Immature natural killer cell (primary cell): ENCODE measurements at places on chromosomes 13 and 19.

GRCh38 chr13:48184260-48184659 lies 48.7 kb upstream of the ITM2B start:
- no peak for DNase-seq
- H3K27me3 ChIP-seq = peaks cover 2% of the 10 kb centered on the region
- peak overlapping the region; percentile 15 for H3K4me3 ChIP-seq
- peaks cover 49% of the 10 kb centered on the region for H3K4me1 ChIP-seq
- H3K36me3 ChIP-seq = no peaks in the 10 kb centered on the region
- H3K27ac ChIP-seq = peak overlapping the region; percentile 76

DNA sequence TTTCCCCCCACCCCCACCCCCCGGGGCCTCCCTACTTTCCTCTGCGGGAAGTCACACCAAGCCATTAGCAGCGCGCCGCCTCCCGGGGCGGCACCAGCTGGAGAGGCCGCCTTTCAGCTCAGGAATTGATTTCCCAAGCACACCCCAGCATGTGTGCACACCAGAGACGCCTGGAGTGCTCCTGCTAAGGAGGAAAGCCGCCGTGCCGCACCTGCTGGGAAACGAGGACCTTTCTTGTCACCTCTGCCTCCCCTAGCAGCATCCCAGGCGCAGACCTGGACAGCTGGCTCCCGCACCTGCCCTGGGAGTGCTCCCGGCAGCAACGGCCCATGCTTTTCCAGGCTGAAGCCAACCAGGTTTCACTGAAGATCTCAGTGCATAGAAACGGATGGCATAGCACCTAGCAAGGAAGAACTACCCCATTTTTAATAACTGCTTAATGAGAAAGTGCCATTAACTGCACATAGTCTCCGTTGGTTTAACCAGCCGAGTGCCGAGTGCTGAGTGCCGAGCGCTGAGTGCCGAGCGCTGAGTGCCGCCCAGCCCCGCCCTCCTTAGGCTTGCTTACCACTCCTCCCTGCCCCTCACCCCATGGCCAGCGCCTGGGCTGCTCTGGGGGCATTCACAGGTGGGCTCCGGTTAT lies 165.0 kb downstream of the USP12 start:
- H3K4me3 ChIP-seq = no peak overlapping the region
- no peak for DNase-seq
- H3K4me1 ChIP-seq = no peaks in the 10 kb centered on the region
- no peaks in the 10 kb centered on the region for H3K36me3 ChIP-seq
- H3K27ac ChIP-seq = no peak overlapping the region
- peaks cover 3% of the 10 kb centered on the region for H3K27me3 ChIP-seq

DNA sequence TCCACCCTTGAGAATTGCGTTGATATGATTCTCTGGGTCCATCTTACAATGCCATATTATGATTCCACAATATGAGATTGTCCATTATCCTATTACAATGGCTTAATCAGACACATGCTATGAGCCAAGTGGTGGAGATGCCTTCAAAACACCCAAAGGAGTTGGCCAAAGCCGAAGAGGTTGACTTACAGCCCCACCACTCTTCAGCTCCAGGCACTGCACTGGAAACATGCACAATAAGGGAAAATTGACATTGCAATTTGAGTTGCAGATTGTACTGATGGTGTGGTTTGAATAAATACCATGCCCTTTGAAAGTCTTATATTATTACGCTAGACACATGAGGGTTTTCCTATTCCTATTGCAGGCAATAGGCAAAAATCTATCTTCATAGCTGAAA lies 75.4 kb upstream of the TNFSF11 start:
- H3K27me3 ChIP-seq = no peaks in the 10 kb centered on the region
- DNase-seq = no peak
- no peak overlapping the region for H3K27ac ChIP-seq
- H3K36me3 ChIP-seq = no peaks in the 10 kb centered on the region

GRCh38 chr13:40519637-40520036 lies 146.8 kb downstream of the FOXO1 start:
- H3K36me3 ChIP-seq = no peaks in the 10 kb centered on the region
- no peak for DNase-seq
- peaks cover 2% of the 10 kb centered on the region for H3K27me3 ChIP-seq
- peaks cover 12% of the 10 kb centered on the region for H3K4me1 ChIP-seq

- H3K27ac ChIP-seq = no peak overlapping the region
- H3K4me1 ChIP-seq = no peaks in the 10 kb centered on the region
- no peak for DNase-seq
- H3K4me3 ChIP-seq = no peak overlapping the region
These were observed 621.9 kb upstream of the SPRY2 start for GRCh38 chr13:80962855-80963254.

DNA sequence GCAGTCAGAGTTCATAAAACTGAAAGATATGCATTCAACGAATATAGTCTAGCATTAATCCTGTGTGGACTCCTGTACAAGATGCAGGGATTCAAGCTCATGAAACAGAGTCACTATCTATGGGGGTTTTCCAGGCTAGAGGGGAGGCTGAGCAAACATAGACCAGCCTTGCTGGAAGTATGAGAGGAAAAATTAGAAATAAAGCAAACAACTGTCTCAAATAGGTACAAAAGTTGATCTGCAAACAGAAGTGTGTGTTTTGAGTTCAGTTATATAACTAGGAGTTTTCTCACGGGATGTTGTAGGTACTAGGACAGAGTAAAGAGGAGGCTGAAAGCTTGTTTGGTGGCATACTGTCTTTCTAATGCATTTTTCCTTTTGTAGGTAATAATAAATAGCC lies 8.5 kb upstream of the LGALS14 start:
- no peaks in the 10 kb centered on the region for H3K27me3 ChIP-seq
- no peak for DNase-seq
- no peaks in the 10 kb centered on the region for H3K36me3 ChIP-seq
- H3K27ac ChIP-seq = no peak overlapping the region
- H3K4me3 ChIP-seq = no peak overlapping the region
- H3K4me1 ChIP-seq = no peaks in the 10 kb centered on the region
